ENCODE measurements at places on chromosomes 2 and 18. TPM values are rescaled to one million over a fixed set of nuclear protein-coding genes. Genes with fewer than 3 reads are reported as not detected.

The INHBB gene
- total RNA-seq = 0.09 TPM

The ASXL3 gene
- 0.43 TPM for total RNA-seq

The DPP10 gene
- not detected for total RNA-seq

The PLGLB1 gene
- 1.8 TPM for total RNA-seq

The TCF7L1 gene
- total RNA-seq = 1.00 TPM

The MALL gene
- 2.6 TPM for total RNA-seq

The PROKR1 gene
- total RNA-seq = not detected

The AAMP gene
- 133 TPM for total RNA-seq

The CFAP53 gene
- total RNA-seq = 0.71 TPM

Measured in smooth muscle cell of bladder (primary cell).